Fibroblast of the conjunctiva (primary cell): ENCODE measurements at places on chromosomes 2 and 18.
A peak's percentile ranks its signal among the peaks of the same experiment; 100 is the strongest.

DNA sequence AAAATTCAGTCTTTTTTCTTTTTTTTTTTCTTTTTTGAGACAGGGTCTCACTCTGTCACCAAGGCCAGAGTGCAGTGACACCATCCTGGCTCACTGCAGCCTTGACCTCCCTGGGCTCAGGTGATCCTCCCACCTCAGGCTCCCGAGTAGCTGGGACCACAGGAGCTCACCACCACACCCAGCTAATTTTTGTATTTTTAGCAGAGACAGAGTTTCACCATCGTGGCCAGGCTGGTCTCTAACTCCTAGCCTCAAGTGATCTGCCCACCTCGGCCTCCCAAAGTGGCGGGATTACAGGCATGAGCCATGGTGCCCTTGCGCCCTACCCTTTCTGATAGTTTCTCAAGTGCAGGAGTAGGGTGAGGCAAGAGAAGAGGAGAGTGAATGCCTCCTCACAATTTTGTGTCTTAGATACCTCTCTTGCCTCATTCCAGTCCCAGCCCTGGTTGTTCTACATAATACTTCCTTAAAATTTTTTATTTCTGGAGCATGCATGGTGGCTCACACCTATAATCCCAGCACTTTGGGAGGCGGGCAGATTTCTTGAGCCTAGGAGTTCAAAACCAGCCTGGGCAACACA is 68.2 kb upstream of the CAB39 start:
- no peak for DNase-seq

DNA sequence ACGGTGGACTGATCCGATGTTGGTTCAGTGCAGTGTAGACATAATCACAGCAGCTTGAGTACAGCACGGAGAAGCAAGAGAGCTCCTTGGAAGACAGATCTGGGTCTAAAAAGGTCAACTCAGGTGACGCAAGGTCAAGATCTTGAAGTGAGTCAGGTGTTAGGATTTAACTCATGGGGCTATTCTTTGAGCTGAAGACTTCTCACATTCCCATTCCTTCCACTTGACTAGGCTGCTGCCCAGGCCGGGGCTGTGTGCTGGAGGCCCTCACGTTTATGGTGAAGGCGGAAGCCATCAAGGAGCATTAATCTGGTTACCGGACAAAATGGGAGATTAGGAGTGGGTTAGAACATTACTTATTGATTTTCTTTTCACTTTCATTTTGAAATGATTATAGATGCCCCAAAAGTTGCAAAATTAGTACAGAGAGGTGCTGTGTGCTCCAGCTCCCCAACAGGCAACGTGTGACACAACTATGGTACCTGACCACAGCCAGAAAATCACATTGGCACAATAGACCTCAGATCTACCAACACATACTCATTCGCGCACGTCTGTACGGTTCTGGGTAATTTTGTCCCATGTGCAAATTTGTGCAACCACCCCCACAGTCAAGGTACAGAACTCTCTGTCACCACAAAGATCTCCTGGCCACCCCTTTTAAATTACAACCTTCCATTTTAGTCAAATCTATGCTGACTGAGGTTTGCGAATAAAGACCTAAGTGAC is 77.6 kb upstream of the SEC11C start:
- no peak for DNase-seq

DNA sequence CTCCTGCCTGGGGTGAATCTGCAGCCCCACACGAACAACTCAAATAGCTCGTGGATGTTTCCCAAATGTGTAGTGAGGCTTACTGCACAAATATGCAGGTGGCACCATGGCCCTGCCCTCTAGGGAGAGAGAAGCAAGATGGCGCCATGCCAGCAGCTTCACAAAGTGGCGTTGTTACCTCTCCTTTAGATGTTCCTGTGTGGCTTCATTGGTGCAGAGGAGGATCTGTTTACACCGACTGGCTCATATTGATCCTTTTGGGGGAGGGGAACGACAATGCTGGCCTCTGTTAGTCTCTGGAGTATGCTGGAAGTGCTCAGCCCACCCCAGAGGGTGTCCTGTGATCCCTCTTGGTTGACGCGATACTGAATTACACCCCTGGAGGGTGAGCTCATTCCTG is 99.5 kb upstream of the GATA6 start:
- DNase-seq = no peak

DNA sequence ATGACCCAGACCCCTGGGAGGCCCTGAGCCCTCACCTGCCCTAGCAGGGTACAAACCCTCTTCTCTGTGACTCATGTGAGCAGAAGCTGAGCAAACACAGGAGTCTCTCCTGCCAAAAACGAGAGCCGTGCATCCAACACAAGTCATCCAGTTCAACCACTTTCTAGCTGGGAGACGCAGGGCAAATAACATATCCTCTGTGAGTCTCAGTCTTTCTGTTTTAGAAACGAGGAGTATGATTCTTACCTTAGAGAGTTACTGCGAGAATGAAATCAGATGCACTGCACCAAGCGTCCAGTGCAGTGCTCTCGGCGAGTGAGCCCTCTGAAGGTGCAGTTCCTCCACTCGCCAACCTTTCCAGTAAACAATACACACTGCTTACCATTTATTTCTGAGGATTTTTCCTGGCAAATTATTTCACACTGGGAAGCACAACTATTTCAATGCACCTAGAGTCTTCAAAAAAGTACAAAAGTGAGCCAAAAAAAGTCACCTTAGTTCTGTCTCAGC is 331.8 kb upstream of the MYT1L start:
- DNase-seq = no peak

DNA sequence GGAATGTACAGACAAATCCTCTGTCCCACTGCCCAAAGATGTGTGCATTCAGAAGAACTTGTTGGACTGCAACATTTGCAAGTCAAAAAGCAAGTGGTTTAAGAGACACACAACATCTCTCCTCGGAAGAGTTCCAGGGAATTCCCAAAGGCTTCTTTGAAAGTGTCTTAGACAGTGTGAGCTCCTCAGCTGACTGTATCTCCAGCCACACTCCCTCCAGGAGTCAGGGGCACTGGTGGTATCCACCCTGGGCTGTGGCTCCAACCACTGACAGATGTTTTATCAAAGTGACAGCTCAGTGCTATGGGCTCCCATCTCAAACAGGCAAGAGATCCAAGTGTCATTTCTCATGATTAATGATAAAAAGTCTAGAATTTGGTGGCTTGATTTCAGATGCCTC is 48.5 kb downstream of the ALK start:
- no peak for DNase-seq

DNA sequence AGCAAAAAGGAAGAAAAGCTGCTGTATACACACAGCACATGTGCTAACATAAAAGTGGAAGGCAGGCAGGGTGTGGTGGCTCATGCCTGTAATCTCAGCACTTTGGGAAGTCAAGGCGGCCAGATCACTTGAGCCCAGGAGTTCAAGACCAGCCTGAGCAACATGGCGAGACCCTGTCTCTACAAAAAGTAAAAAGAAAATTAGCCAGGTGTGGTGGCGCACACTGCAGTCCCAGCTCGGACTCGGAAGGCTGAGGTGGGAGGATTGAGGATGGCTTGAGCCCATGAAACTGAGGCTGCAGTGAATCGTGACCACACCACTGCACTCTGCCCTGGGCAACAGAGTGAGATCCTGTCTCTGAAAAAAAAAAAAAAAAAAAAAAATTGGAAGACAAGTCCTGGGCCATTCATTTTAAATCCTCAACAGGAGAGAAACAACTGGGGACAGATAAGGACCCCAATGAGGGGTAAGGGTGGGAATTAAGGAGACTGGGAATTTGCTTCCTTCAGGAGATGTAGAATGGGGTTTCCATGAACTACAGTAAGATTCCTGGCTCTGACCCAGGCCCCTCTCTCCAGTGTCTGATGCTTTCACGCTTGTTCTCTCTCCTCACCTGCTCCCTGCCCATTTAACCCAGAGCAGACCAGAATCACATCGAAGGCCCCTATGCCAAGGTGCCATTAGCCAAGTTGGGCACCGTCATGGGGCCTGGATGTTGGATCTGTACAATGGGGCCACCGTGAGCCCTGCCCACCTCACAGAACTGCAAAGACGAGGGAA is 29.6 kb downstream of the TNS1 start:
- DNase-seq = no peak

DNA sequence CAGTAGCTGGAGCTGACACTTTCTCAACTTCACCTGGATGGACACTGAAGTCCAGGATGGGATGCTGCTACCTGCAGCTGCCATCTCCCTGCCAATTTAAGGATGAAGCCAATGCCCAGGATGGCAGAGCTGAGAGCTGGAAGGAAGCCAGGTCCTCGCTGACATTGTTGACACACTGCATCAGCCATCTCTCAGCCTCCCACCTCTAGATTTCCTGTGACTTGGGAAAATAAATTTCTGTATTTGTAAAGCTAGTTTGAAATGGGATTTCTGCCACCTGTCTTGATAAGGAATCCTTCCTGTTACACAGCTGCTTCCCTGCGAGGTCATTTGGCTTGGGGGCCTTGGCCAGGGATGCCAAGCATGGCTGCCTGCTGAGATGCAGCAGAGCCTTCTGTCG is 43.5 kb downstream of the KCTD1 start:
- DNase-seq = no peak

- no peak for DNase-seq
Observed at GRCh38 chr18:79318142-79318673, 77.5 kb upstream of the NFATC1 start.

- DNase-seq = no peak
Observed at GRCh38 chr2:119216994-119217393, 6.6 kb upstream of the STEAP3 start.

DNA sequence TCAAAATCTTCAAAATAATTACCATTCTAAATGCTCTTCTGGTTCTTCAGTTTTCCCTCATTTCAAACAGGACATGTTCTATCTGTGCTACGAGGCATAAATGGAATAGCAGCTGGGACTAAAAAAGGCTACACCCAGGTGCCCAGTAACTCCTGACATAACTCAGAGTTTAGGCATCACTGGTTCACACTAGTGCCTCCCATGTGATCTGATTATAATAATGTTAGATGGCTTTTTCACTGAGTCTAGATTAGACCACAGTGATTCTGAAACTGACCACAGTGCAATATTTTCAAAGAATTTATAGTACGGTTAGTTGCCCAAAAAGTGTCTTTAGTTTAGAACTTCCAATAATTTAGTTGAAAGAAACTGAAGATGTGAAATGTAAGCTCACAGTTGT is 123.3 kb downstream of the CCBE1 start:
- DNase-seq = no peak

DNA sequence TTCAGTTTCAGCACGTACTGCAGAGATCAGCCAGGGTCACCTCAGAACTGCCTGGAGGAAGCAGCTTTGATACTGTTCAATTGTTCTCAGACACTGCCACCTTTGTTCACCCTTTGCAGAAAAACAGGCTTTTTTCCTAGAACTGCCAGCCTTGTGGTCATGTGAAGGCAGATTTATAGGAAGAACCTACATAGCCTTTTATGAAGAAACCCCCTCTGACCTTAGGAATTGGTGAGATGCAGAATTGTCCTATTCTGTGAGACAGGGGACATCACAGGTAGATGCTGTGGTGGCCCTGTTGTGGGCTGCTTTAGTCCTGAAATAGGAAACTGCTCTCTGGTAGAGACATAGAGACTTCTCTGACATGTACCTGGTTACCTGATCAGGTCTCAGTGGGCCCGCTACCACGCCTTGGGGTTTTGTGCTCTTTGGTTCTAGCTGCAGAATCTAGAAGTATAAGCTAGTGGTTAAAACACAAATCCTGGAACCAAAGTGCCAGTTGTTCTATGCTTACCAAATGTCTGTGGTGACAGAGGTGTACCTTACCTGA is 206.6 kb downstream of the AGPS start:
- no peak for DNase-seq

DNA sequence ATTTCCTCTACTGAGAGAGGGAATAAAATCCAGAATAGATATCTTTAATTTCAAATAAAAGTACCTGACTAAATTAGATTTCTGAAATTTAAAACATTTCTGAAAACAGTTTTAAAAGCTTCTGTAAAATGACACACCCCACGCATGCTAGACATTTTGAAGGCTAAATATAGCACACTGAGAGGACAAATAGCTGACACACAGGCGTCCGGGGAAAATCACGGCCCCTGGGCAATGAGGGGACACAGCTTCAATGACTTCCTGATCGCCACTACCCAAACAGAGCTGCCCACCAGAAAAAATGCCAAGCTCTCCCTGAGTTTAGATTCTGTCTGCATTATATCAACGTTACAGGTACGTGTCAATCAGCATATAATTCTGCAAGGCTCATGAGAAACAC is 10.9 kb downstream of the TBC1D8 start:
- DNase-seq = no peak

- no peak for DNase-seq
Observed at GRCh38 chr2:71697106-71698004, 244.0 kb downstream of the DYSF start.

DNA sequence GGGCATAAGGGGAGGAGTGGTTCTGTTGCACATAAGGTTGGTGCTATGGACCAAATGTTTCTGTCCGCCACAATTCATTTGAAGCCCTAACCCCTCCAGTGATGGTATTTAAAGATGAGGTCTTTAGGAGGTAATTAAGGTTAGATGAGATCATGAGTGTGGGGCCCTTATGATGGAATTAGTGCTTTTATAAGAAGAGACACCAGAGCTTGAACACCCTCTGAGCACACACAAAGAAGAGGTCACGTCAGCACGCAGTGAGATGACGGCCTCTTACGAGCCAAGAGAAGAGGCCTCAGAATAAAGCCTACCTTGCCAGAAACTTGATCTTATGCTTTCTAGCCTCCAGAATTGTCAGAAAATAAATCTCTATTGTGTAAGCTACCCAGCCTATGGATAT is 386.4 kb upstream of the CYRIA start:
- no peak for DNase-seq

DNA sequence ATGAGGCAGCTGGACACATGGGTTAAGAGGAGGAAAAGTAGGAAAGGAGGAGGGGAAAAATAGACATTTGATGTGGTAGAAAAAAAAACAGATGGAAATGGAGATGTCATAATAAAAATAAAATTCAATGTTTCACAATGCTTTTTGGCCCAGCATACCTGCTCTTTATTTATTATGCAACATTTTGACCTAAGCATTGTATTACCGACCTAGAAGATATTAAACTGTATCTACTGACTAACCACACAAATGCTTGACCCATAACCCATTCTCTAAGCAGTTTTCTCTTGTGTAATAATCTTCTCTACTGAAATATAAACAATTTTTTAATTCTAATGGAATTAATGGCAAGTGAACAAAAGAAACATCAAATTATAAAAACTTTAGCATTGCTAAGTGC is 362.3 kb downstream of the FBXO15 start:
- DNase-seq = peak; percentile 69

DNA sequence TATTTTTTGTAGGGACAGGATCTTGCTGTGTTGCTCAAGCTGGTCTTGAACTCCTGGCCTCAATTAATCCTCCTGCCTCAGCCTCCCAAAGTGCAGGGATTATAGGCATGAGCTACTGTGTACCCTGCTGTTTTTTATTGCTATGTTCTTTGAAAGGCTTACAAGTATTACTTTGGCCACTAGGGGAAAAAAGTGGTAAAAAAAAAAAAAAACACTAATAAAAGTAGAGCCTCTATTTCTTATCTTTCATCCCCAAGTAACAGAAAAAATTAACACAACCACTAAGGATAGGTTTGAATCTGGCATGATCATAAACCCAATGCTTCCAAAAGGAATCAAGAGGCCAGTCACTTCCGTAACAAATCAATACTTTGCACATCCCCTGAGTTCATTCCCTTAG is 11.6 kb downstream of the NOL10 start:
- DNase-seq = no peak
